NCI-H345 (cell line): ENCODE measurements at places on chromosomes 5 and 9.

DNA sequence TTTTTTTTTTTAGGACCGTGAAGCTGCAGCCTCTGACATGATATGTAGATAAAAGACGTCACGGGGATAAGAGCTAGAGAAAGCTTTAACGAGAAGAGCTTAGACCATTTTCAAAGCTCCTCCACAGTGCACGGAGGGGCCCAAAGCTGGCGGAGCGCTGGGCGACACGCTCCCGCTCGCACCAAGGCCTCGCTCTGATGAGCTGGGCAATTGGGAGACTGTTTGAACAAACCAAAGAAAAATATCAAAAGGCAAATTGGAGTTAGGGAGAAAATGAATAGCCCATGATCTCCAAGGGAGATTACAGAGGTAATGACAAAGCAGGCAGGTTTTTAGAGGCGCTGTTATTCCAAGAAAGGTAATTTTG is 179.4 kb downstream of the SREK1 start:
- DNase-seq = no peak

DNA sequence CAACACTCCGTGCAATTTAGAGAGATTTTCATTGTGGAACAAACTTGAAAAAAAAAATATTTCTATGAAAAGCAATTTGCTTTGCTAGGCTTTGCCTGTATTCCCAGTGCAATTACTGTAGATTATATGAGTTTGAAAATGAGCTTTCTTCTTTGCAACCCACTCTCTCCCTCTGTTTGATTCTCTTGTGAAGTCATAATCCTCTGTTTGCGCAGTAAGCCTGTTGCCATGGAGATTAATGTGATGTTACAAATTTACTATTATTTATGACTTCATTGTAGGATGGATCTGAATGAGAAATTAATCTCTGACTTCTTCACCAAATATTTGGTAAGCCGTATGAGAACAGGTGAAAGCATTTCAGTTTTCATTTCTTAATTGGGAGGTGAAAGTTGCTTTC is 320.3 kb downstream of the SPATA31D1 start:
- no peak for DNase-seq

DNA sequence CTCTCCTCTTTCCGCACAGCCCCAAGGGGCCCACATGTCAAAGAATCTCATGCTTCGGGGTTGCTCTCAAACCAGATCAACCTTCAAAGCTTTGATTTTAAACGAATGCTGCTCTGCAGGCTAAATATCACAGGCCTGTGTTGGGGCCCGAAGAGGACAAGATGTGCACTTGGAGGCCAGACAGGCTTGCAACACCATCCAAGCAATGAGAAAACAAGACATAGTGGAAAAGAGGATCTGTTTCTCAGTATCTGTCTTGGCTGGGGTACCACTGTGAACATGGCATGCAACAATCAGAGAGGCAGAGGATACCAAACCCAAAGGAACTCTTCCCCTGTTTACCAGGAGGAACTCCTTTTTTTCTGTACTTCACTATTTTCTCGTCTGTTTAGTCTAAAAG is 321.8 kb downstream of the SLIT3 start:
- DNase-seq = no peak

DNA sequence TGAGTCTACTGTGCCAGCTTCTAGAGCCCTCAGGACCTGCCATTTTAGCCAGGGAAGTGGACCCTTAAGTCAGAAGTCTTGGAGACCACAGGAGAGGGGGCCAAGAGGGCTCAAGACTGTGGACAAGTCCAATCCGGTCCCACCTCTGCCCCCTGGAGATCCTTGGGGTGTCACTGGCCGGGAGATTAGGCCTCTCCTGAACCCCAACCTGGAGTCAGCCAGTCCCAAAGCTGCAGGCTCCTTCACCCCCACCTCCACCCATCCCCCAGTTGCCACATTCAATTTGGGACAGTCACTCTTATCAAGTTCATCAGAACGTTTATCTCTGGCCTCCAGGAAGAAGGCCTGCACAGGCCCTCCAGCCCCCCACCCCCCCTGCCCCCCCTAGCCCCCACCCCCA is 290 bp downstream of the SLC23A1 start:
- DNase-seq = no peak

GRCh38 chr5:133431326-133431865 is 180.9 kb downstream of the FSTL4 start:
- no peak for DNase-seq

DNA sequence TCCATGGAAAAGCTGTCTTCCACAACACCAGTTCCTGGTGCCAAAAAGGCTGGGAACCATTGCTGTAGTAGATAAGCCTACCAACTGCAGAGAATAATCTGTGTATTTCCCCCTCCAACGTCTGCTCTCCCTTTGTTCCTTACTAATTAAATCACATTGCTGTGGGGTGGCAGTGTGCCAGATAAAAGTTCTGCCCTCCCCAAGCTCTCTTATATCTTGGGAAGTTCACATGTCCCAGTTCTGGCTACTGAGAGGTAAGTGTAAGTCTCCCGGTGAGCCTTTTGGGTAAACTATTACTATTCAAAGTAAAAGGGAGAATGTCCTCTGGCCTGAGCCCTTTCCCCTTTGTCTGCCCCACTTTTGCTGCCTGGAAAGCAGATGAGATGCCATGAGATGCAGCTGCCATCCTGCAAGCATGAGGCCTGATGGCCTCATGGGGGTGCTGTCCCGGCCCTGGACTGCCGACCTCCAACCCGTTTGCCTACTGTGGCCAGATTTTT is 14.7 kb downstream of the ENC1 start:
- DNase-seq = no peak

GRCh38 chr9:17422994-17423680 is 155.7 kb upstream of the SH3GL2 start:
- peak; percentile 19 for DNase-seq

DNA sequence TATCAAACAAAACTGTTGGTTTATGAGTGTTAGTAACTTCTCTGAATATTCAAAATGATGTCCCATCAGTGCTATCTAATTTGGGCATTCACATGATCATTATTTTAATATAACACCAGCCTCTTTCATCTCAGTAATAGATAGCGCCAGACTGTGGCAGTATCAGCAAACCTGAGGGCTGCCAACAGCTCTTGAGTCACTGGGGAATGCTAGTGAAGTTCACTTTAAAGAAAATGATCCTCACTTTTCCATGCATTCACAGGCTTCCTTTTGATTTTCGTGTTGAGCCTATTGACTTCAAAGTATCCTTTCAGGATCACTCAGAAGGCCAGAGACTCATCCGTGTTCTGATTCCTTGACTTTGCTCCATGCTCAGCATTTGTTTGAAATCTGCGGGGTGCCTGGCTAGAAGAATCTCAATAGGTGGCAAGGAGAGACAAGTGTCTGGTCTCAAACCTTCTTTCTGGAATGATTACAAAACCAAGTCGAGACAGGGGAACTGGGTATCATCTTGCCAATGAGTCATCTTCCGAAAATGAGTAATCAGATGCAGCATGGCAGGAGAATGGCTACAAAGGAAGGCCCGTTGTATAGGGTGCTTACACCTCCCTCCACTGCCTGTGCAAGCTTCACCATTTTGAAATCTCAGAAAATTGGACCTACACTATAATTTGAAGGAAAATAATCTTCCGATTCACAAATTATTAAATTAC is 509.1 kb downstream of the RASEF start:
- DNase-seq = no peak

GRCh38 chr9:83509402-83509801 is 28.8 kb downstream of the FRMD3 start:
- DNase-seq = no peak

DNA sequence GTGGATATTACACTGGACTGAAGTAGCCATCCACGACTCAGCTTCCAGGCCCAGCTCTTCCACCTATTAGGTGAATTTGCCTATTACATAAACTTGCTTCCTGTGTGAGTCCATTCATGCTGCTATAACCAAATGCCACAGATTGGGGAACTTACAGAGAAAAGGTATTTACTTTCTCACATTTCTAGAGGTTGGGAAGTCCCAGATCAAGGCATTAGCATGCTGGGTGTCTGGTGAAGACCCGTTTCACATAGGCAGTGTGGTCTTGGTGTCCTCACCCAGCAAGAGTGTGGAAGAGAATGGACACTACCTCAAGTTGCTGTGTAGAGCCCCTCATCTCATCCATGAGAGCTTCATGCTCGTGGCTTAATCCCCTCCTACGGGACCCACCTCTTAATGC is 282.6 kb downstream of the IRX1 start:
- DNase-seq = no peak

DNA sequence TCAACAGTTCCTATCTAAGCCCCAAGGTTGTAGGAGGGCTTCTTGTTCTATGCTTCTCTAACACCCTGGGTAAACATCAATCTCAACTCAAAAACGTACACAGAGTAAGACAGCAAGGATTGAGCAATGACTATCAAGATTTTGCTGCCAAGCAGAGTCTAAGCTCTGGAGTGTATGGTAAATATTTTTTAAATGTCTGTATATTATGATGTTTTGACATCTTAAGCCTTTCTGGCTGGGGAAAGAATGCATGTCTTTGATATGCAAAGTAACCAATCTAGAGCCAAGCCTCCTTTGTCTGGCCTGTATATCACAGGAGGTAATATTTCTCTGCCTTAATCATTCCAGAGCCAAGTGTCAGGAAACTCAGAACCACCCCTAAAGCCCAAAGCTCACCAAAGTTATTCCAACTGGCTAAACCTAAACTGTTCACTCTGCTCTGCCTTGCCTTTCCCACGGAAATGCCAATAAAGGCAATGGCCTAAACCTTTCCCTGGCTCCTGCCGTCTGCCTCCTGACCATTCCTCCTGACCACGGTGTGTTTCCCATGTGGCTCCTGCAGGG is 45.2 kb downstream of the YIPF5 start:
- DNase-seq = no peak

- no peak for DNase-seq
Observed at GRCh38 chr5:173922527-173922926, 34.4 kb downstream of the CPEB4 start.

DNA sequence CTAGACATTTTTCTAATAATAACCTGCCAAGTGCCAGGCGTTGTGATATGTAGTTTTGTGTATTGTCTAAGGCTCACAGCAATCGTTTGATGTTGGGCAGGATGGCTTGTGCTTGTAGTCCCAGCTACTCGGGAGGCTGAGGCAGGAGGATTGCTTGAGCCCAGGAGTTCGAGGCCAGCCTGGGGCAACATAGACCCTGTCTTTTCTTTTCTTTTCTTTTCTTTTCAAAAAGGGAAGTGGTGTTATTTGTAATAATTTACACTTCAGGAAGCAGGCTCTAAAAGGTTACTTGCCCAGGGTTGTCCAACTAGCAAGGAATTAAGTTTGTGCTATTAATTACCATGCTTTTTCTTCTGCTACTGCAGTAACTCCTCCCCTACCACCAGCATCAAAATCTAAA is 3.2 kb downstream of the ZNF131 start:
- no peak for DNase-seq

DNA sequence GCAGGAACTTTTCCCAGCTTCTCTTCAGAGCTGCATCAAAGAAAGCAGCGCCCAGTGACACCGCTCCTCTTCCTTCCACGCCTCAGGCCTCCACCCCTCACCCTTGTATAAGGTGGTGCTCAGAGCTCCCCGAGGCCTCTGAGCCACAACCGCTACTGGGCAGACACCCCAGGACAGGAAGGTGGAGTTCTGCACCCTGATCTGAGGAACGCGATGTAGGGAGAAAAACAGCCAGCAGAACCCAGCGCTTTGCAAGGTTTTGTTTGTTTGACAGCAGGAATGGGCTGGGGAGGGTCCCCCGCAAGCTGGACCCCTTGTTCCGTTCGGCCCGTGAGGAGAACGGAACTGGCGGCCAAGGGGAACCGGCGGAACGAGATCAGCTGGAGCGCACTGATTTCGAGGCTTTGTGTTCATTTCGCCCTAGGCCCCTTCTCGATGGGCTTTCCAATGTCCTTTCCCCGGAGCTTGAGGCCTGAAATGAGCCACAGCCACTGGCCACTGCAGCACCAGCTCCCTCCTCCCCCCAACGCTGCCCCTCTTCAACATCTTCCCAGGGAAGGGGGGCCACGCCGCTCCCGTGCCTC is 4.1 kb downstream of the EDF1 start:
- no peak for DNase-seq

DNA sequence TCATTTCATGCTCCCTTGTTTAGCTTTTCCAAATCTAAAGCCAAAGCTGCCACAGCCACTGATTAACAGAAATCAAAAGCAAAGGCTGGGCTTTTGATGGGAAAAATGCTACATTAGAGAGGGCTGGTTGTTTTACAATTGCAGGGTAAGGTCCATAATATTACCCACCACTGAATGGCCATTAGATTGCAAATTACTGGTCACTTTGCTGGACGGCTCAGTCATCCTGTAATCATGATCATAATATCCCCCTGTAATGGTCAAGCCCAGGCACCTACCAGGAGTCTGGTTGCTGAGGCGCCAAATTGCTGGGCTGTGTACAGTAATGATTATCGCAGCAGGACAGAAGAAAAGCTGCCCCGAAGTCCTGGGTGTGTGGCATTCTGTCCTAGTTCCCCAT is 286.5 kb downstream of the ZSWIM6 start:
- no peak for DNase-seq

DNA sequence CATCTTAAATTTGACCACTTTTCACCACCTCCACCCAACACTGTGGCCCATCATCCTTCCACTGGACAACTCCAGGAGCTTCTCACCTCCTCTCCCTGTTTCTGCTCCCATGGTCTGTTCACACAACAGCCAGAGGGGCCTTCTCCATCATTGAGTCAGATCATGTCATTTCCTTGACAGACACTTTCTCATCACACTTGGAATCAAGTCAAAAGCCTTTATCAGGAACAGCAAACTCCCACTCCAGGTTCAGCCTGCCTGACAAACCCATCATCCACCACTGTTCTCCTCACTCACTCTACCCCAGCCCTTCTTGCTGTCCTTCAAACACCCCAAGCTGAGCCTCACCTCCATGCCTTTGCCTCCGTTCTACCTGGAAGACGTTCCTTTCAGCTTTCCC is 78.4 kb upstream of the ADRA1B start:
- DNase-seq = no peak

- DNase-seq = no peak
Observed at GRCh38 chr9:113543982-113544303, 80.4 kb downstream of the RGS3 start.

- no peak for DNase-seq
Observed at GRCh38 chr5:167303582-167303981, 987.9 kb upstream of the WWC1 start.
